ENCODE measurements at places on chromosomes 2 and 18.

- DNase-seq = no peak
These were observed 42.3 kb downstream of the GULP1 start for GRCh38 chr2:188333751-188334524.

GRCh38 chr2:46142546-46143428, 154.4 kb upstream of the EPAS1 start:
- no peak for DNase-seq

- DNase-seq = no peak
These were observed 201.0 kb downstream of the NDUFA10 start for GRCh38 chr2:239824046-239824694.

DNA sequence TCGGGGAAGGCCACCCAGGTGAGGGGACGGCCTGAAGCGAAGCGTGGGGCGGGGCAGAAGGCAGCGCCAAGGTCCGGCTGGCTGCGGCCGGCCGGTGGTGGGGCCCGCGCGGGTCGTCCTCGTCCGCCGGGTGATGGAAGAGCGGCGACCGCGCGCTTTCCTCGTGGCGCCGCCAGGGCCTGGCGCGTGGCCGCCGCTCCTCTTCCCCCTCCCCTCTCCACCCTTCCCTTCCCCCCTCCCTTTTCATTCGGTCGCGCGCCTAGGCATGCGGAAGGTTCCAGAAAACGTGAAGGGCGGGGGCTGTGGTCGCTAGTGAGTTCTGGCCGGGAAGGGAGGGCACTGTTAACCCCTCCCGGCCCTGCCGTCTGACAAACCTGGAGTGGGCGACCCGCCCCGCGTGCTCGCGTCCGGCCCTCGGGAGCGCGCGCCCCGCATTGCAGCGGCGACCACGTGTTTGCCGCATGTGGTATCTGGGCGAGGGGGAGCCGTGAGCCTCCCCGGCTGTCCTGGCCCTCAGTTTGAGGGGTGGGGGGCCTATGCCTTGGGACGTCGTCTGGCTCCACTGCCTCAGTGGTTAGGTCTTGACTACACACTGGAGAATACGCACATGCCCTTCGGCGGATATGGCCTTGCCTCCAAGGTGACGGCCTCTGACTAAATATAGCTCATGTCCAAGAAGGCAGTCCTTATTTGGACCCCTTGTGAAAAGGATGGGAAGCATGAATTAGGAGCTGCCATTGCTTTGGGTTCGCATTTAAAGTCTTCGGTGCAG, 579 bp downstream of the MAT2A start:
- no peak for DNase-seq

DNA sequence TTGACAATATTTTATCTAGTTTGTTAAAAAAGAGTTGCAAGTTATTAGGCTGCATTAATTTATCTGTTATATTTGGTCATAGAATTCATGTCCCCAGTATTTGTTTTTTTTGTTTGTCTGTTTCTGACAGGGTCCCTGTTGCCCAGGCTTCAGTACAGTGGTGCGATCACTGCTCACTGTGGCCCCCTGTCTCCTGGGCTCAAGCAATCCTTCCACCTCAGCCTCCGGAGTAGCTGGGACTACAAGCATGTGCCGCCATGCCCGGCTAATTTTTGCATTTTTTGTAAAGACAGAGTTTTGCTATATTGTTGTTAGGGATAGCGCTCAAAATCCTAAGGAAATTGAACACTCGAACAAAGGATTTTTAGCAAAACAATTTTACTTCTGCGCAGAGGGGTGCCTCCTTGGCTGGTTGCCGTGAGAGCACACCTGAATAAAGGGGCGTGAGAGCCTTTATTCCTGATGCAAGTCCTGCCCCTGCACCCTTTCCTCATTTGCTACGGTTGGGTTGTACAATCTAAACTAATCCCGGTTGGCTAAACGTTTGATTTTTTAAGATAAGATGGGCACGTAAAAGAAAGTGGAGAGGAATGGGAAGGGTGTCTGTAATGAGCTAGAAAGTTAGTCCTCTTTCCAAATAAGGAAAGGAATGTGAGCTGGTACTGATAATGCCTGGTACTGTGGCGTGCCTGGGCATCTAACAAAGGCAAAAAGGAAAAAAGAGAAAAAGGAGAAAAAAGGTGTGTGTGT, 65.5 kb downstream of the COMMD1 start:
- no peak for DNase-seq

DNA sequence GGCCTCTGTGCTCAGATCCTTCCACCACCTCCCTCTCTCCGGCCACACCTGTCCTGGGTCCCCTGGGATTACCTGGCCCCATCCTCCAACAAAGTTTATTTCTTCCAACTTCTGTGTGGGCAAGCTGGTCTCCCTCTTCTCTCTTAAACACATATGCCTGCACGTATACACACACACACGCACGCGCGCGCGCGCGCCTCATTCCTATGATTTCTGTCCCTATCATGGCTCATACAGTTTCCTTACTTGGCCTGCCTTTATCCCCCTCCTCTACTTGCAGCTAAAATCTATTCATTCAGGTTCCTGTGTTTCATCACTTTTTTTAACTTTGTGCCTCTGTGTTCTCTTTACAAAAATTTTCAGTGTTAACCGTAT, 96.4 kb downstream of the LOXHD1 start:
- no peak for DNase-seq

DNA sequence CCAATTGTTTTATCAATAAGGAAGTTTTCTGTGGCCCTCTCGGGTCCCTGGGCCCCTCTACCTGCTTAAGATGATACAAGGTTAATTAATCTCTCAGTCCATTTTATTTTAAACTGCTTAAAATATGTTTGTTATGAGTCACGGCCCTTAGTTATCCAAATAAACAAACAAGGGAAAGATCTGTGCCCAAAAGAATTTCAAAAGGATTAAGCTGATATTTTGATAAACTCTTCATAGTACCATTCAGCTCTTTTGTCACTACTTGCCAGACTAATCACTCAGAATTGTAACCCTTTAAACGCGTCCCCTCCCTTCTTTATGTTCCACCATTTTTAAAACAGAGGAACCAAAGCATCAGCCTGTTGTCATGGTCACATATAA, 144.7 kb upstream of the STK17B start:
- no peak for DNase-seq

GRCh38 chr2:191618046-191618780, 59.7 kb upstream of the NABP1 start:
- DNase-seq = no peak

- no peak for DNase-seq
These were observed 74.2 kb upstream of the KCNH7 start for GRCh38 chr2:162912787-162913186.

DNA sequence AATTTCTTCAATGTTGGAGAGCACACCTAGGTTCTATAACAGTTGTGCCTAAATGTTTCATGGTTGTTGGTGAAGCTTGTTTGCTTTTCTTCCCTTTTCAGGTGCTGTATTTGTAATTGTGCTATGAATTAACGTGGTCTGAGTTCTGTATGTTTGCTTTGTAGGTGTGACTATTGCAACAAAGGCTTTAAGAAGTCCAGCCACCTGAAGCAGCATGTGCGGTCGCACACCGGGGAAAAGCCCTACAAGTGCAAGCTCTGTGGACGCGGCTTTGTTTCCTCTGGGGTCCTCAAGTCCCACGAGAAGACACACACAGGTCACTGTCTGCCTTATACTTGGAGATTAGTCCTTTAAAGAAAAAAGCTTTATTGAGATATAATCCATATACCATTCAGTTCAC, 91.2 kb downstream of the ZNF236 start:
- no peak for DNase-seq

GRCh38 chr2:188610827-188611226, 319.2 kb downstream of the GULP1 start:
- no peak for DNase-seq

DNA sequence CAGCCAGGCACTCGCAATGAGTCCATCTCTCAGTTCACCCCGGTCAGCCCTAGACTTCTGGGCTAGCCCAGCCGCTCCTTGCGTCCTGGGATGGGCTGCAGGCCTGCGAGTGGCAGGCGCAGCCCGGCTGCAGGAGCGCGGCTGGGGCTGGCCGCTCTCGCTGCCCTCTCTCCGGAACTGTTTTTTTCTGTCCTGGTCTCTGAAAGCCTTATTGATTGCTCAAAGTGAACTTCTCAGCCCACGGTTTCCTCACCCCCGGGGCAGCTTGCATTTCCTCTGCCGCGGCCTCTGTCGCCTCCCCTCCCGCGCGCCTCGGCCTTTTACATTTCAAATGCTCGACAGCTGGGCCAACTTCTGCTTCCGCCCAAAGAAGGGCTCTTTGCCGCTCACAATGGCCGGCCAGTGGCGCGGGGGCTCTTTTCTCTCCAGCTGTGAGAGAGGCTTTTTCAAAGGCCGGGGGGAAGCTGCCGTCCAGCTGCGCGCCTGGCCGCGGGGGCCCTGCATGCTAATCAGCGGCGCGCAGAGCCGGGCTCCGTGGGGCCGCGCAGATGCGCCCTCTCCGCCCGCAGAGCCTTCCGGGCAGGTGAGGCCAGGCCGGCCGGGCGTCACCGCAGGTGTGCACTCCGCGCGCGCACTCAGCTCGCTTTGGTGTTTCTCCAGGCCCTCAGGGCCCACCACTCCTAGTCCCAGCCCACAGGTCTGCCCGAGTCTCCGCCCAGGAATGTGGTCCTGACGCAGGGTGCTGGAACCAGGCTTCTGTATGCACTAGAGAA, 513.8 kb downstream of the RNF144A start:
- no peak for DNase-seq

- no peak for DNase-seq
These were observed 155.5 kb downstream of the ZFP36L2 start for GRCh38 chr2:43070676-43071502.

DNA sequence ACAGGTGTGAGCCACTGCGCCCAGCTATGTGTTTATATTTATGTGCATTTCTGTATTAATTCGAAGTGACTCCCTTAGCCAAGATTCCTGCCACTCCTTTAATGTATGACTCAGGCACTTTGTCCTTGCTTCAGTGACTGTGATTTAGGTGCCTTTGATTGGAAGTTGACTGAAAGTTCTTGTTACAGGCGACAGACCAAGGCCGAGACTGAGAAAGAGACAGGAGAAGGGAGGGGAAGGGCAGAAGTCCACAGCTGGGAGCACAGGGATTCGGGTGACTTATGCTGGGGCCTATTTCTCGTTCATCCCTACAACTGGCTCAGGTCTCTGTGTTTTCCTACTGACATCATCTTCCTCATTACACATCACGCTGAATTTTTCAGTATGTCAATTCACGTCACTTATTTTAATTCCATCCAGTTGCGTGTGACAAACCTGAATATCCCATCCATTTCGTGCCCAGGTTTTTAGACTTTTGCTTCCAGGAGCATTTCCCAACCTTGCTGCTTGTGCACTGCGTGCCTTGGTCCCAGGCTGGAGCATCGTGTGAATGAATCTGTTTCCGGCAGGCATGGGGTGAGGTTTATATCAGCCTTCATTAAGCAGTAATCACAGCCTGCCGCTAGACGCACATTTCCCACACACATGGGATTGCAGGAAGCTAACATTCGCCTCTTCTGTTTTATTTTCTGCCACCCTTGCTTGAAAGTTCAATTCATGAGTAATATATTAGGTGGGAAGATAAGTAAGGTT, 42.4 kb downstream of the TMEM18 start:
- no peak for DNase-seq

GRCh38 chr2:101011152-101011551, 9.1 kb downstream of the RPL31 start:
- DNase-seq = no peak

- DNase-seq = no peak
These were observed 34.0 kb upstream of the CYTIP start for GRCh38 chr2:157477919-157478318.

DNA sequence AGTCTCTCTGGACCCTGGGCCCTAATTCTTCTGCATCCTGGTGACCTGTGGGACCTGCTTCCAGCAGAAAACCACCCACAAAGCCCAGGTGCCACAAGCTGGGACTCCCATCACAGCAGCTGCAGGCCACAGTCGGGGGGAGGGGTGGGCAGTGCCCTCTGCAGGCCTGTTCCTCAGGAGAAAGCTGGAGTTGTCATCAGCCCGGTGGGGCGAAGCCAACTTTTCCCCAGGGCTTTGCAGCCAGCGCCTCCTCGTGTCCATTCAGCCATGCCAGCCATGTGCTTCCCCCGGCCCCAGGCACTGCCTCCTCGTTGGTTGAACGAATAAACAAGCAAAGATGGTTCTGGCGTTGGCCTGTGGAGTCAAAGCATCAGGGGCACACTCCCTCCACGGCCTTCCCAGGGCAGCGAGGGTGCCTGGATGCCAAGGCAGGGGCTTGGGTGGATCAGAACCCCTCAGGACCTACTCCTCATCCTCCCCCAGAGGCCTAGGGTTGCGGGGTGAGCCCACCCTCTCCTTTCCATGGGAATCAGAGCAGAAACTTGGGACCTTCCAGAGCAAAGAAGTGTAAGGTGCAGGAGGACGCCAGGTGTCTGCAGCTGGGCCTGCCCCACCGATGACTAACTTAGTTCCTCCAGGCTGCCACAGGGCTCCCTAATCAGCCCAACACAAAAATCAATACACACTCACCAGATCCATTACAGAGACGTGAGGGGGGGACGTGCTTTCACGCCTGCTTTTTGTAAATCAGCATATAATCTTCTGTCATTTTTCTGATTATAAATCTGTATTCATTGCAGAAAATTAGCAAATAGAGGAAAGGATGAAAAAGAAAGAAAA, 75.7 kb upstream of the RAB6C start:
- no peak for DNase-seq

DNA sequence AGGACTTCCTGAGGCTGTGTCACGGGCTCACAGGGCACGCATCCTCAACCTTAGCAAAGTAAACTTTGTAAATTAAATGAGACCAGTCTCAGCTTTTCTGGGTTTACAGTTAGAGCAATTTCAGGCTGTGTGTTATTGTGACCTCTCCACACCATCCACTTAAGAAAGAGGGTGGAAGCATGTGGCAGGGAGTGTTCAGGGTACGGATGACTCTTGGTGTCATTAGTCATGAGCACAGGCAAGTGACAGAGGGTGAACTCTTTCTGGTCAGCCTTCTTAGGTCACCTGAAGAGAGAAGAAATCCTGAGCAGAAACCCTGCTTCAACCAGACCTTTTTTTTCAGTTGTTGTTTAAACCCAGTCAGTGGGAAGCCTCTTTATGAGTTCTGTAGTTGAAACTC, 207.9 kb downstream of the ICOS start:
- DNase-seq = no peak

- no peak for DNase-seq
These were observed 45.8 kb upstream of the CDKL4 start for GRCh38 chr2:39289609-39290008.

GRCh38 chr2:215903203-215903602, 110.1 kb downstream of the MREG start:
- DNase-seq = no peak

DNA sequence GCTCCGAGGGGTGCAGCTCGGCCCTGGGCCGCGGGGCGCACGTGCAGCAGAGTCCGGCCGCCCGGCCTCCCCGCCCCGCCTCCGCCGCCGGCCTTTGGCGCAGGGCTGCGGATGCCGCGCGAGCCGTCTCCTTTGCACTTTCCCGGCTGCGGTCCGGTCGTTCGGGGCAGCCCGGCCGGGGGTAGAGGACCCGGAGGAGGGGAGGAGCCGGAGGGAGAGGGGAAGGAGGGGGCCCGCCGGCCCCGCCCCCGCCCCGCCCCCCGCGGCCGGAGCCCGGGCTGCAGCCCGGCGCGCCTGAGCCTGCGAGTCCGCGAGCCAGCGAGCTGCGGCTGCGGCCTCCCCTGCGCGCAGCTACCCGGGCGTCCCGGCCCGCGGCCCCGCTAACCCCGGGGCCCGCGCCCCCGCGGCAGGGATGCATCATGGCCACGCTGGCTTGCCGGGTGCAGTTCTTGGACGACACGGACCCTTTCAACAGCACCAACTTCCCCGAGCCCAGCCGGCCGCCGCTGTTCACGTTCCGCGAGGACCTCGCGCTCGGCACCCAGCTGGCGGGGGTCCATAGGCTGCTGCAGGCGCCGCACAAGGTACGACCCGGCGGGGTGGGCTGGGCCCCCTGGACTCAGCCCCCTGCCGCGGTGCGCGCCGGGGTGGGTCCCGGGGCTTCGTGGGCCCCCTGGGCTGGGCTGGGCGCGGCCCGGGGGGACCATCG, at the start of gene FHOD3:
FHOD3 (plus strand) TSS at position 297 of the 709 bp plus-strand sequence; CDS start at position 420, 123 bp downstream.
- no peak for DNase-seq
